Glomerular endothelial cell (primary cell): ENCODE measurements at places on chromosomes 16 and 17. TPM values are rescaled to one million over a fixed set of nuclear protein-coding genes. Genes with fewer than 3 reads are reported as not detected.

Gene SPHK1
- 121 and 125 TPM in 2 replicates for total RNA-seq

Gene SLC6A2
- not detected in 2 replicates for total RNA-seq

DNA sequence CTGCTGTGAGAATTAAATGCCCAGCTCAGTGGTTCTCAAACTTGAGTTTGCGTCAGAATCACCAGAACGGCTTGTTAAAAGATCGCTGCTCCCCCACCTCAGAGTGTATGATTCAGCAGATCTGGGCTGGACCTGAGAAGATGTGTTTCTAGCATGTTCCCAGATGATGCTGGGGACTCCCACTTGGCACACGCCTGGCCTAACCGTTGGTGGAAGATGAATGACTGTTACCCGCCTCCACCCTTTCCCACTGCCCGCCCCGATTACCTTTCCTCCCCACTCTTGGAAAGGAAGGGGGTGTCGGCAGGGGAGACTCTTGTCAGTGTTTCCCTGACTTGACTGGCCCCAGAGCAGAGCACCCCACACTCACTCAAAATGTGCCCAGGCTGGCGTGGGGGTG lies 29.3 kb upstream of the ABCC3 start:
- no peak for DNase-seq

- DNase-seq: no peak
Observed at GRCh38 chr17:3005696-3006095, 57.7 kb downstream of the OR1D5 start.

DNA sequence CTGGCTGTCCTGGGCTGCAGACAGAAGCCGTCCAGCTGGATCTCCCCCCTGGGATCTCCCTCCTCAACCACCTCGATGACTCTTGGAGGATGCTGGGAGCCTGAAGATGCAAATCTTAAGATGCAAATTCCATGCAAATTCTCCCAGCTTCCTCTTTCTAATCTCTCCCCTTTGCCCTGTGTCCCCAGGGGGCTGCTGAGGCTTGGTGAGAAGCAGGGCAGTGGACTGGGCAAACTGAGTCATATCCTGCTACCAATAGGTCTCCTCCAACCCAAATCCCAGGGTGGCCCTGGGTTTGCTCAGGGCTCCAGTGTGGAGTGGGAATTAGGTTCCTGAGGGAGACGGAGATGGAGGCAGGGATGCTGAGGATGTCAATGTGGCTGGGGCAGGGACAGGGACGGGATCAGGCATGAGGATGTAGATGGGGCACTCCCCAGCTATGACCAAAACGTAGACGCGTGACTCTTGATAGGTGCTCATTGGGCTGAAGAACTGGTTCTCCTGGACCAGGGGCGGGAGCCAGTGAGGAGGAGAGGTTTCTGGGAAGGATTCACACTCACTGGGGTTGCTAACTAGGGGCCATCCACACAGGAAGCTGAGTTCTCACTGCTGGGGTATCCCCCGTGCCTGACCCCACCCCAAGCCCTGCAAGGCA lies 3.6 kb upstream of the ALOX12B start:
- DNase-seq: no peak

GRCh38 chr16:47446431-47446830 lies 14.4 kb downstream of the ITFG1 start:
- no peak for DNase-seq
